NCI-H510A (cell line): ENCODE measurements at places on chromosomes 12 and 14.

DNA sequence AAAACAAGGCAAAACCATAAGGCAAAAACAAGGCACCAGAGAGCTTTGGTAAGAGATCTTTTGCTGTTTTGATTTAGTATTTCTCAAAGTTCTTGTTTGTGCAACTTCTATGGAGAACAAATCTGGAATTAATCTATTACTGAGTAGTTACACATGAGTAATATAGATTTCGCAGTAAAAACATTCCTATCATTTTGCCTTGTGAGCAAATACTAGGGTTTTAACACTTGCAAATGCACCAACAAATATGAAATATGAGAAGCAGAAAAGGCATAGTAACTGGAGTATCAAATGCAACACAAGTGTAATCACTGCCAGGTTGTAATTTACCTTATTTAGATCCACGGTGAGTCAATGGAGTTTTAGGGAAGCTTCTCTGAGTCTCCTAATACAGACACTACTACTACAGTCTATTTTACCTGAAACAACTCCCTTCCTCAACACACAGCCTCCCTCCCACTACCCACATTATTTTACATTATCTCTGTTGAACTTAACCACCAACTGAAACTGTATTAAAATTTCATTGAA is 324.1 kb downstream of the FLRT2 start:
- no peak for DNase-seq

DNA sequence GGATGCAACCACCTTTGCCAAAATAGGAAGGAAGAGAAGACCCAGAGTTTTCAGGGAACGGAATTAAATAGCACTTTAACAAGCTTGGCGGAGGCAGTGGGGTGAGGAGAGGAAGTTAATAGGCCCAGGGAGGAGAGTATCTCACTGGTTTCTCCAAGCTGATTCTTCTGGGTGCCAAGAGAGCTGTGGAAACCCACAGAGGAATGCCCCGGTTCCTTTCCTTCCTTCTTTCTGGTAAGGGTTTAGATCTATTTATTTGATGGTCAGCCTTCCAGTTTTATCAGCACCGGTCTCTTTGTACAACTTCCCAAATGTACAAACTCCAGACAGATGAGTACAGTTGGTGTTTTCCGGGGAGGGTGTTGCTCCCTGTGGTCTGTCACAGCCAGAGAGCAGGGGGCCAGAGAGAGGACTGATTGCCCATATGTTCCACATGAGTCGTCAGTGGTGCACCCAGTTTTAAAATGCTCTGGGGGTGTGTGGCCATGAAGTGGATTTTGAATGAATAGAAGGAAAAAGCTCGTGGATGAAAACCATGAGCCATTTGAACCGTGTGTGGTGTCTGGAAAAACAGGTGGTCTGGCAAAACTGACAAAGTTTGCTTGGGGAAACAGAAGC is 26.6 kb downstream of the PRKCH start:
- no peak for DNase-seq

DNA sequence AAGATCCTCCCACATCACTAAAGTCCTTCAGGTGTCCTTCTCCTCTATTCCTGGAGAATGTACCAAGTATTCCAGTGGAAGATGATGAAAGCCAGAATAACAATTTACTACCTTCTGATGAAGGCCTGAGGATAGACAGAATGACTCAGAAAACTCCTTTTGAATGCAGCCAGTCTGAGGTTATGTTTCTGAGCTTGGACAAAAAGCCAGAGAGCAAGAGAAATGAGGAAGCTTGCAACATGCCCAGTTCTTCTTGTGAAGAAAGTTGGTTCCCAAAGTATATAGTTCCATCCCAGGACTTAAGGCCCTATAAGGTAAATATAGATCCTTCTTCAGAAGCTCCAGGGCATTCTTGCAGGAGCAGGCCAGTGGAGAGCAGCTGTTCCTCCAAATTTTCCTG is 54.6 kb upstream of the HELB start:
- no peak for DNase-seq

- peak; percentile 77 for DNase-seq
Measured at GRCh38 chr12:125185740-125186470, 120.7 kb downstream of the AACS start.

DNA sequence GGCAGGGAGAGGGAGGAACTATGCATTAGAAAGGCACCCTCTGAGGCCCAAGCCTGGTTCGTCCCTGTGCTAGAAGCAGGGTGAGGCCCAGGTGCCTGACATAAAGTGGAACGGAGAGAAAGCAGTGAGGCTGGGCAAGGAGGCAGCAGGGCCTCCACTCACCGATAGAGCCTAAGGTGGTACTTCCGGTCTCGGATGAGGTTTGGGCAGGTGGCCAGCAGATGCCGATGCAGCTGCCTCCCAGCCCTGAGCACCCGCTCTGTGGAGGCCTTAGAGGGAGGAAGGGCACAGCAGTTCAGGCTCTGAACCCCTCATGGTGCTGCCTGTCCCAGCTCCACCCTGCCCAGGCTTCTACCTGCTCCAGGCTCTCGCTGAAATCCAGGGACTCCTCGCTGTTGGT is 7.1 kb downstream of the RAPGEF3 start:
- no peak for DNase-seq

GRCh38 chr12:96658075-96658474 is 168.7 kb downstream of the CFAP54 start:
- DNase-seq: no peak

DNA sequence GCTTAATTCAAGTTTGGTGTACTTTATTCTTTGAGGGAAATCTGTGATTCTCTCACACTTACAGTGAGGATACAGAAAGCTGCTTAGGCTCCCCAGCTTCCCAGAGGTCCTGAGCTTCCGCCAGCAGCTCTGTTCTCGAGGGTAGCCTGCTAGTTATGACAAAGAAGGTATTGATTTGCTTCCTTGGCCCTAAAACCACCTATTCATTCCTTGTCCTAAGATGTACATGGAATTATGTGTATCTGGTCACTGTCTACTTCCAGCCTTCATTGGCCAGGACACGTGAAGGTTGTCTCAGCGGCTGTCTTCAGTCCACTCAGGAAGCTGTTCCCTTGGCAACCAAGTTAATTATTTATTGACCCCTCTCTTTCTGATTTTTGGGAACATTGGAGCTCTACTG is 55.7 kb downstream of the GALNT8 start:
- no peak for DNase-seq

DNA sequence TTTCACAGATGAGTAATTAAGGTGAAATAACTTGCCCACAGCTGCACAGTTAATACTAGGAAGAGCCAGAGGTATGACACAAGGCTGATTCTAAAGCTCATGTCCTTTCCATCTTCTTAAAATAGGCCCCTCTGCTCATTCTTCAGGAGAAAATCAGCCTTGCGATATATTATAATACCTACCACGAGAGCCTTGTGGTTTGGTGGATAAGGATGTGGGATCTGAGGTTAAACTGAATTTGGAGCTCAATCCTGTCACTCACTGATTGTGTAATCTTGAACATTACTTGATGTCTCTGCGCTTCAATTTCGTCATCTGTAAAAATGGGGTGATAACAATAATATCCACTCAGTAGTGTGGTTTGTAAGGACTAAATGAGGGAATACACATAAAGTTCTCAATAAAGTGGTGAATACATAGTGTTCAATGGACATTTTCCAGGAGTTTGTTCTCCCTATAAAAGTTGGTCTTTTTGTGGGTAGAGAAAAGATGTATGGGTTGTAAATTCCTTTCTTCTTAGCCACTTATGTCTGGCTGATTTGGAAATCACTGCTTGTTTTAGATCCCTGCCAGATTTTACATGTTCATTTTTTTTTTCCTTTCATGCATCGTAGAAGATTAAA is 25.1 kb upstream of the ATP2B1 start:
- DNase-seq: no peak

- DNase-seq: no peak
Measured at GRCh38 chr14:54489731-54490444, 1.1 kb upstream of the GMFB start.

DNA sequence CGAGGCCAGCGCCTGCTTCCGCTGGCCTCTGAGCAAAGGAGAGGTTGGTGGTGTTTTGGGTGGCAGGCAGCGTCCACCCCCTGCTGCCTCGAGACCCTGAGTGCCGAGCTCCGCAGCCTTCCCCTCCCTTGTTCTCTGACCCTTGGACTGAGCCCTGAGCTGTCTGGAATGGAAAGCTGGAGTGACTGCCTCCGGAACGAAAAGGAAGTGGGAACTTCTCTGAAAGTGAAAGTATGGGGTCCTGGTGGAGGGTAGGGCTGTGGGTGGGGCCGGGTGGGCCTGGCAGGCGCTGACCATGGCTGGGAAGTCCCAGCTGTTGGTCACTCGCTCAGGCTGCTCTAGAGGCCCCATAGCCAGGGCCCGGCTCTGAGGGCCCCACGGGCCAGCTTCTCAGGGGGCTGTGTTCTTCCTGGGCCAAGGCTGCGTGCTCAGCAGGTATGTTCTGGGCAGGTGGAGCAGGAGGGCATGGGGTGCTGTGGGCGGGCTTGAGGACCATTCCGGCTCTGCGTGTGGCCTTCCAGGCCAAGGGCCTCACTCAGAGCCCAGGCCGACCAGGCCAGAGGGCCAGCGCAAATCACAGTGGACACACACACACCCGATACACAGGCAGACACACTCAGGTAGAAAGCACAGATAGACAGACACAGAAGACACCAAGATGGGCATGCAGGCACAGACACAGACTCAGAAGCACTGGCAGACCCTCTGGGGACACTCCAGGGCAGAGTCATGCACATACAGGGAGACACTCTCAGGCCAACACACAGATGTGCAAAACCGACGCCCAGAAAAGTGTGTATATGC is at the start of gene EXOC3L4:
Gene EXOC3L4, plus strand, starts transcription at position 320 of the 804 bp plus-strand sequence. CDS start 5,495 bp downstream, outside the sequence.
- no peak for DNase-seq

GRCh38 chr14:51382506-51382905 is 142.5 kb downstream of the TMX1 start:
- no peak for DNase-seq

GRCh38 chr12:41014643-41015020 is 173.5 kb upstream of the PDZRN4 start:
- DNase-seq: no peak

GRCh38 chr12:64098709-64099354 is 123.3 kb downstream of the KICS2 start:
- no peak for DNase-seq

- no peak for DNase-seq
Measured at GRCh38 chr14:29937116-29937515, 9.5 kb upstream of the PRKD1 start.

DNA sequence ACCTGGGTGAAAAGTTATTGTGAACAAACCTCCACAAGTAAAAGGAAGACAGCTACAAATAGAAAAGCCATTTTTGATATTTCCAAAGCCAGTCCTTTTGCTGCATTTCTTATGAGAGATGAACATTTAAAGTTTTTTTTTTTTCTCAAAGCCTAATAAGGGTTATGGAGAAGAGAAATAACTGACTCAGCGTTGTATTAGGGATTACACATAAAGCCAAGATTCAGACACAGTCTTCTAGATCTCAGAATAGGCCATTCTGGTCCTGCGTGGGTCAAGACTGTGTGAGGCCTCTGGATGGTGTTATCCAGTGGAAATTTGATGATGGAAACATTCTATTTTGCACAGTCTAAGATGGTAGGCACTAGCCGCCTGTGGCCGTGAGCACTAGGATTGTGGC is 459.8 kb downstream of the EGLN3 start:
- DNase-seq: no peak

- no peak for DNase-seq
Measured at GRCh38 chr12:108530161-108530560, 15.1 kb downstream of the FICD start.

DNA sequence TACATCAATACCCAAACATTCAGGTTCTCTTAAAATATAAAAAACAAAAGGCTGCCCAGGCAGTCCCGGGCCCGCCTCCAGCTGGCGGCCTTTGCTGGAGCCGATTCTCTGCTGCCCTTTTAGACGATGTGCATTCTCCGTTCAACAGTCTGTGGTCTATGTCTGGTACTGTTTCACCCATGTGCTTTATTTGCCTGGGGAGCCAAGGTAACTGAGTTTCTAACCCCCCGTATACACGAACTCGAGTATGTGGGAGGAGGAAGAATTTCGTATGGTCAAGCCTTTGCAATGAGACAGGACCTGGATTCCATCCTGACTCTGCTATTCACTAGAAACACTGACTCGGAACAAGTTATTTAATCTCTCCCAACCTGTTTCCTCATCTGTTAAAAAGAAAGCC is 54.1 kb upstream of the GPR68 start:
- DNase-seq: no peak

DNA sequence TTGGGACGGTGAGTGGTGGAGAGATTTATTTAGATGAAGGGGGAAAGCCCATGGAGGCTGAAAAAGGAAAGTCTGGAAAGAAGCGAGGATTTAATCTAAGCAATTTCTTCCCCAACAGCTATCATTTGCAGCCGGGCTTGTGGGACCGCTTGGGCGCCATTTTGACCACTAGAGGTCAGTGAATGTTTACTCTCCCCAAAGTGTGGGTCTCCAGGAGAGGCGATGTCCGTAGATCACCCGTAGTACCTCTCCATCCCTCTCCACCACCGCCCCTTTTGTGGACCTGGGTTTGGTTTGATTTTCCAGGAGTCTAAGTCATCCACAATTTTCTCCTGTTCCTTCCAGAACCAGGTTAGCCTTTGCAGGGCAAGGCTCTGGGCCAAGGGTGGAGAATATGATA is 91.2 kb upstream of the PARP11 start:
- DNase-seq: no peak

DNA sequence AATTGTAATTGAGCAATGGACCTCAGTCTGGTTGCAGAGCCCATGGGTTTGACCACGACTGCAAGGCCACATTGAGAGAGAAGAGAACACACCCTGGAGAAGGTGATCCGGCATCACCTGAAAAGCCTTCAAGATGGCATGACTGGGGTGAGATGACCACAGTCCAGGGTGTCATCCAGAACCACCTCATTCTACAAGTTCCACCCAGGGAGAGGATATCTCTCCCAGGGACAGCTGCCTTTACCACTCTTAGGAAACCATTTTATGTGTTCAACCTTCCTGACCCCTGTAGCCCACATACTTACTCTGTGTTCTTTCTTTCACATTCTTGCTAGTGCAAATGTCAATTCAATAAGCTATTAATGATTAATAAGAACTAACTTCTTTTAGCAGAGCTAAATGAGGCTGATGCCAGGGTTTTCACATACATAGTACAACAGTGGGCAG is 43.4 kb upstream of the CPM start:
- no peak for DNase-seq

GRCh38 chr14:33911046-33911445 is 39.8 kb downstream of the EGLN3 start:
- DNase-seq: no peak

GRCh38 chr12:1523558-1524050 is 70.8 kb downstream of the FBXL14 start:
- no peak for DNase-seq

DNA sequence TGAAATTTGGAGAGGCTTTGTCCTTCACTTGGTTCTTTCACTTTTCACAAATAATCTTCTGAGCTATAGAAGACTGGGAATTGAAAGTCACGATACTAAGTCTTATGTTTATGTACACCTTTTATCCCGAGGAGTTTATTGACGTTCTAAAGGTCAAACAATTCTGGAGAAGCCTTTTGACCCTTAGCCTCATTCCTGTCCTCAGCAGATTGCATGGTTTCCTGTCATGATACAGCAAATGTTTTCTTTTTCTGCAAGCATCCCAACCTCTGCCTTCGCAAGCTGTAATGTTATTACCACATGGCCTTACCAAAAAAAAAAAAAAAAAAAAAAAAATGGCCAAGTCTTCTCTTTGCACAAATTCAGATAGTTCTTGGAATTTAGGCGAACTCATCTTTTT is 411.7 kb upstream of the FLRT2 start:
- no peak for DNase-seq
